ENCODE measurements at places on chromosomes 4 and X.

GRCh38 chrX:65997978-65998717 lies 41.7 kb downstream of the VSIG4 start:
- DNase-seq = no peak

GRCh38 chr4:37652747-37653527 lies 33.2 kb downstream of the RELL1 start:
- no peak for DNase-seq

DNA sequence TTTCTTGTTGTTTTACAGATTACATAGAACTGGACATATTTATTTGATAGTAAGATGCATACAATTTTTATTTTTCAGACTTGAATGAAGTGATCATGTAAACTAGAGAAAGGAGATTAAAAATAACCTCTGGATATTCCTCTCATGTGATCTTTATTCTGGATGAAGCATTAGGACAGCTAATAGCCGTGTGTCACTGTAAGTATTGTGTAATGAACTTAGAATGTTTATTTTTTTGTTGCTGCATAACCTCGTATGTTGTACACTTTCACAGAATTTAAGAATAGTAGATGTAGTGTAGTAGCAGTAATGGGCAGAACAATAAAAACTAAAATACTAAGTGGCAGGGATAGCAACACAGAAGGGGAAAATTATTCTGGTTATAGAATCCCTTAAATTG lies 2094.5 kb upstream of the TENM3 start:
- no peak for DNase-seq

- no peak for DNase-seq
Observed at GRCh38 chr4:147940171-147940570, 208.3 kb downstream of the ARHGAP10 start.

GRCh38 chr4:163590103-163590502 lies 95.6 kb downstream of the TMA16 start:
- DNase-seq = no peak

DNA sequence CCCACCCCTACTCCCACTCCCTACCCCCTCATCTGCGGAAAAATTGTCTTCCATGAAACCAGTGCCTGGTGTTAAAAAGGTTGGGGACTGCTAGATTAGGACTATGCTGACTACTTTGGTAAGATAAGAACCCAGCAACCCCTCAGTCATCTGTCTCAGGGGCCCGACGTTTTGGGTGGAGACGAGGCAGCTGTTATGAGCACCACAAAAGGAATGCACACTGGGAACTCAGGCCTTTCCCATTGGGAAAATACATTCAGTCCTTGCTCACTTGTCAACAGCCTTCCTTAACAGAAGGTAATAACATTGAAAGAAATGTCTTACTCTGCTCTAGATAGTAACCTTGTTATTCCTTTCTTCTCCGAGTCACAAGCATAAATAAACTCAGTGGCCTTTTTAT lies 310.8 kb downstream of the AFF2 start:
- DNase-seq = no peak

DNA sequence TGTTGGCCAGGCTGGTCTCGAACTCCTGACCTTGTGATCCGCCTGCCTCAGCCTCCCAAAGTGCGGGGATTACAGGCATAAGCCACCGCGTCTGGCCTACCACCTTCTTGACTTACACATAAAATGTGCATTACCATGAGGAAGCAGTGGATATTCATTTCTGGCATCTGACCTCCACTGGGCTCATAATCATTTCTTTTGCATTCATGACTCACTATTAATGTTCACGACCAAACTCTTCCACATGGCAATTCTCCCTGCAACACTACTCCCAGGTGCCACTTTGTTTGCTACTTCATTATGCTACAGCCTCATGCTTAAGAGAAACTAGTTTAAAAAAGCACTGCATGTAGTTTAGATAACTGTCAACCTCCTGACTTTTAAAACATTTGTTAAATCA lies 22.7 kb downstream of the RASGEF1B start:
- DNase-seq = no peak

DNA sequence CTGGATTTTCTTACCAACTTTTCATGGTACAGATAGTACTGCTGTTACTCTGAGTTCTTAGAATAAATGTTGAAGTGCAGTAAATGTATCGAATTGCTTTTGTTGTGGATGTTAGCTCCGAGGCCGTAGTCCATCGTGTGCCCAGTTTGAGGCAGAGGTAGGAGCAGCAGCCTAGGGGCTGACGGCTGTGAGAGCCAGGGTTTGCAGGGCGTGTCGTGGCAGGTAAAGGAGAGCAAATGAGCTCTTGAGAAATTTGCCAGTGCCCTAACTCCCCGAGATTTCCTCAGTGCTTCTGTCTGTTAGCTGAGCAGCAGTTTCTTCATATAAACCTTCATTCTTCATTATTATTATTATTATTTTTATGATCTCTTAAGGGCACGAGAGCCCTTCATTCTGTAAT lies 21.6 kb downstream of the PRIMPOL start:
- no peak for DNase-seq

GRCh38 chrX:118519411-118520215 lies 24.0 kb downstream of the DOCK11 start:
- DNase-seq = no peak

GRCh38 chr4:55907469-55907868 lies 41.3 kb upstream of the CEP135 start:
- no peak for DNase-seq

GRCh38 chrX:79259073-79259689 lies 108.0 kb downstream of the ITM2A start:
- DNase-seq = no peak

DNA sequence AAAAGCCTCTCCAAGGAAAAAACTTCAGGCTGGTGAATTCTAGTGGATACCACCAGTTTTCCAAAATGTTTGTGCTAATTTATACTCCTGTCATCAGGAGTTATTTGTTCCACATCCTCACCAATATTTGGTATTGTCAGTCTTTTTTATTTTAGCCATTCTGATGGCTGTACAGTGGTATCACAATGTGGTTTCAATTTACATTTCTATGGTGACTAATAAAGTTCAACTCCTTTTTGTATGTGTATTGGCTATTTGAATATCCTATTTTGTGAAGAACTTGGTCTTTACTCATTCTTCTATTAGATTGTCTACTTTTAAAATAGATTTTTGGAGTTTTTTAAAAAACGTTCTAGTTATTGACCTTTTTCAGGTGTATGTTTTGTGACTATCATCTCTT lies 33.0 kb upstream of the FRAS1 start:
- DNase-seq = no peak

DNA sequence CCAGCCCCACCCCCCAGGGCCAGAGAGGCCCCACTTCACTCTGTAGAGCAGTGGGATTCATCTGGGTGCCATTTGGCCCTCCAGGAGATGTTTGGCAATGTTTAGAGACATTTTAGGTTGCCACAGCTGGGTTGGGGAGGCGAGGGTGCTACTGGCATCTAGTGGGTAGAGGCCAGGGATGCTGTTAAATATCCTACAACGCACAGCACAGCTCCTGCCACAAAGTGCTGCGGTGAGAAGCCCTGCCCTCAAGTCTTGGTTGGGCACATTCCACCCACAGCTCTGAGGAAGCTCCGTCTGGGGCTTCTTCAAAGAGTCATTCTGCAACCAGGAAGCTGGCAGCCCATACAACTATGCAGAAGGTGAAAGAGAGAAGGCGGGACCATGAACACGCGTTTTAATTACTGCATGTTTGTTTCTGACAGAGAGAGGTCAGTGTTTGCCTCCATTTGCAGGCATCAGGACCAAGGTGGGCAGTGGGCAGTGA lies 48.1 kb upstream of the FAM9C start:
- DNase-seq = no peak

- no peak for DNase-seq
Observed at GRCh38 chr4:34464196-34464595, 1780.1 kb downstream of the ARAP2 start.

DNA sequence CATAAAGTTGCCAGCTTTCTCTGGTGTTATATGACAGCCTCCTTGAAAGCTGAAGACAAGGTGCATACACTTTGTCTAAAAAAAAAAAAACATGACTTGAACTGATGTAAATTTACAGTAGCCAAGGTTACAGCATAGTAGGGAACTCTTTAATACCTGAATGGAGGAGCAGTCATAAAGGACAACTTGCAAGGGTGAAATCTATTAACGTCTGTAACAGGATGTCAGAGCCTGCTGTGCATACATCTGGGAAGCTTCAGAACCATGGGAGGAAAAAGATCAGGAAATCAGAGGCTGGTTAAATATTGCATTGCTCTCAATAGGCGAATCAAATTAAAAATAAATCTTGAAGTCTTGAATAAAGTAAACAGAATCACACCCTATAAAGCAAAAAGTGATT lies 484.0 kb upstream of the CTSO start:
- no peak for DNase-seq

DNA sequence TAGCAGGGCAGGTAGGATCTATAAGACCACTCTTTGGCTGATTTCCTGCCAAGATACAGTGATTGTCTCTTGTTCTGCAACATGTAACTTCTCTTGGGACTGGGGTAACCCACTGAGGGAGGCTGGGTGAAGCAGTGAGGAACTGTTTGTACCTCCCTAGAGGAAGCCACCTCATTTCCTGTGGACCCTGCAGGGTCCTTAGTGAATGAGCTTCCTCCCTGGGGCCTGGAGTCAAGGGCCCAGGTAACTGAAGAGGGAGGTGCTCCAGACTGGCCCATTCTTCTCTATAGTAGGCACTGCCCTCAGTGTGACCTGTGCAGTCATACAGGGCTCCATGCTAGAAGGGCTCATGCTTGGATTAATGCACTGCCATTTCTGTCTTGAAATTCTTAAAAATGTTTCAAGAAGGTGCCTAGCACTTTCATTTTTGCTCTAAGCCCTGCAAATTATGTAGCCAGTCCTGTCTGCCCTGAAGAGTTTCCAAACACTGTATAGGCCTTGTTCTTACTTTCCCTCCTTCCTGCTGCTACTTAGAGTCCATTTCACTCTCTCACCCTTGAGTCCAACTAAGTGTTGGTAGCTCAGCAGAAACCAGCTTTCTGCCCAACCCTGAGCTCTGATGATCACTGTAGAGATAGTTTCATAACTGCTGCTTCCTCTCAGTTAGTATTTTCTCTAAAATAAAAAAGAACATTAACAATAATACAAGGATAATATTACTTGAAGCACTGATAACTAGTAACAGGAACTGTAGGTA lies 8.5 kb upstream of the GRIA3 start:
- DNase-seq = no peak

Data from H1 (cell line).